Stimulated activated CD8-positive, alpha-beta memory T cell treated with anti-CD3 and anti-CD28 coated beads, Interleukin-4, amount 100 ng/mL, for 1 hour (primary cell): ENCODE measurements at places on chromosomes 2 and 18.

DNA sequence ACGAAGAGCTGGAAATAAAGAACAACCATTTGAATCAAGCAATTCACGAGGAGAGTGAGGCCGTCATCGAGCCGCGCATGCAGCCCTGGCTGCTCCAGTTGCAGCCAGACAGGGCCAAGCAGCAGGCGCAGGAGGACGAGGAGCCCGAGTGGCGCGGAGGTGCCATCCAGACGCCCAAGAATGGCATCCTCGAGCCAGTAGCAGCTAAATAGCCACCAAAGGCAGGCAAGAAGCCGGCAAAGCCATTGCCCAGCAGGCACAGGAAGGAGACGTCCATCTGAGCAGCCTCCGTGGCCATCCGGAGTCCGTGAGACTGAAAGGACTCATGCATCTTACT is 8.9 kb upstream of the CHST10 start:
- DNase-seq: no peak

GRCh38 chr2:9391961-9392720 is 31.2 kb downstream of the ITGB1BP1 start:
- DNase-seq: no peak

DNA sequence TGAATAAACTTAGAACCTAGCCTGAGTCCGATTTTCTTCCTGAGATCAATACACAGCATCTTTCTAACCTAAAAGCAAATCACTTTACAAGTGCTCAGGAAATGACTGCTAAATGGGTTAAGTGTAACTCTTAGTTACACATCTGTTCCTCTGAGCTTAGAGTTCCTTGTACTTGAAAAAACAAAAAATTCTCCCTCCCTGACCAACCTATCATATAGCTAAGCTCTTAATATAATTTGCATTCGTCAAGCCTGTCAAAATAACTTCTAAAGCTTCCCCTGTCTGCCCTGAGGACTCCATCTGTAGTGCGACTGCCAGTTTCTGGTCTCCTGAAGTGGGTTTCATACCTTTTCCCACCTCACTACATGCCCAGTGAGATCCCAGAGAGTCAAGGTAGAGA is 190.4 kb downstream of the NCK2 start:
- no peak for DNase-seq

DNA sequence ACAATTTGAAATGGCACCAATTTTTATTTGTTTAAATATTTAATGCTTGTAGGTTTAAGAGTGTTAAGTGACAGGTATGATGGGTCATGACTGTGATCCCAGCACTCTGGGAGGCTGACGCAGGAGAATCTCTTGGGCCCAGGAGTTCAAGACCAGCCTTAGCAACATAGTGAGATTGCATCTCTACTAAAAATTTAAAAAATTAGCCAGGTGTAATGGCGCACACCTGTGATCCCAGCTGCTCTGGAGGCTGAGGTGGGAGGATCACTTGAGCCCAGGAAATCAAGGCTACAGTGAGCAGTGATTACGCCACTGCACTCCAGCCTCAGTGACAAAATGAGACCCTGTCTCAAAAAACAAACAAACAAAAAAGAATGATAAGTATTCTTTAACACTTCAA is 43.0 kb upstream of the CCDC68 start:
- no peak for DNase-seq

DNA sequence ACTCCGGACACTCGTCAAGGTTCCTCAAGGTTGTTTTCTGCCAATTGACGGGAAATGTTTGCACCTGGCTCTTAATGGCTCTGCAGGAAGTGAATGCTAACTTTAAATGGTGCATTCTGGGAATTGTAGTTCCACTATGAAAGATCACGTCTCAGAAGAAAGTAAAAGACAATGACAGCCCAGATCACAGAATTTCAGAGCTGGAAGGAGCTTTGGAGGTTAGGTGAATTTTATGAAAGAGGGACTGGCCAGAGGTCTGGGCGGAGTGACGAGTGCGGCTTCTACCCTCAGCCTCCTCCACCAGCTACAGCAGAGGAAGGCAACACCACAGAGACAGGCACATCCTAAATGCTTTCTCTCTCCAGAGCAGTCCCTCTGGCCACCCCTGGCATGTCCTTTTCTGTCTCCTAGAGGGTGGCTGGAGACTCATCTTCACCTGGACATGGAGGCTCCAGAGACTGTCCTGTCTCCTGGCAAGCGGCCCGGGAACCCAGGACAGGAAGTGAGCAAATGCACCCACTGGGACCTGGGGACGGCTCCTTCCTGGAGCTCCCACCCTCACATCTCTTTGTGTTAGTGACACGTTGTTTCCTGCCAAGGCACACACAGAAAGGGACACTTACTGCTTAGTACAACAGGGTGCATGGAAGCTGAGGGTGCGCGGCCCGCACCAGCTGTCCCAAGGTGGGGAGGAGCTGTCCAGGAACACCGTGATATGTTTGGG is 19.4 kb downstream of the THAP4 start:
- no peak for DNase-seq

DNA sequence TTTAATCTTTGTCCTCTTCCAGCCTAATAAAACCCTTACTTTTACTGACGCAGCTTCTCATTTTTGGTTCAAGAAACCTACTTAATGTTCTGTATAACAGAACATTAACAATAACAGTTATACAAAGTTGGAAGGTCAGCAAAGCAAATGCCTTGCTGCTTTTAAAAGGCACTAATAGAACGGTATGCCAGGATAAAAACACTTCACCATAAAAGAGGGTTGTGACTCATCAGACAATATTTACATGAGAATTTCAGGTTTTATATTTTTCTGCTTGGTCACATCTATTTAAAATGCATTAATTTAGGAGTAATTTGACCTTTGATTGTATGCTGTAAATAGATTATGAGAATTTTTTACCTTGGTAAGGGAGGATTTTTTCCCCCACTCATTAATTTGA is 3.0 kb downstream of the KLHL41 start:
- no peak for DNase-seq

- DNase-seq: no peak
Observed at GRCh38 chr2:222358876-222359275, 60.1 kb upstream of the PAX3 start.

GRCh38 chr18:46750626-46751025 is 6.2 kb downstream of the ST8SIA5 start:
- DNase-seq: no peak

GRCh38 chr2:59824314-59824713 is 729.1 kb downstream of the BCL11A start:
- DNase-seq: no peak

GRCh38 chr2:142944264-142944663 is 66.8 kb downstream of the KYNU start:
- DNase-seq: no peak

- no peak for DNase-seq
Observed at GRCh38 chr2:199811346-199811745, 39.6 kb downstream of the FTCDNL1 start.
